ENCODE measurements at places on chromosomes 1 and 21.
A peak's percentile ranks its signal among the peaks of the same experiment; 100 is the strongest.

DNA sequence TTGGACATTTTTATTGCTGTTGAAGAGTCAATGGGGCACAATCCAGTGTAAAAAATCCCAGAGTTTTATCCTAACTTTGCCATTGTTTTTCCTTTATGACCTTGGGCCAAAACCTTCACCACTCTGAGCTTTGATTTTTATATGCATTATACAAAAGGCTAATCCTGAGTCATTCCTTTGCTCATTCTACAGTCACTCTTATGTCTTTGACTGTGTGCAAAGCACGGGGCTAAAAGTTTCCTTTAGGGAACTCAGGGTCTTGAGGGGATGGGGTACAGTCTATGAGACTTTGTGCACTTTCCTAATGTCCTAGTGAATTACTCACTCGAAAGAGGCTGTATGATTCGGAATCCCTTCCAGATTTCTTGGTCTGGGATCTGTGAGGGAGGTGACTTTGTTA is 543.2 kb upstream of the CAMK1G start:
- no peak for DNase-seq

DNA sequence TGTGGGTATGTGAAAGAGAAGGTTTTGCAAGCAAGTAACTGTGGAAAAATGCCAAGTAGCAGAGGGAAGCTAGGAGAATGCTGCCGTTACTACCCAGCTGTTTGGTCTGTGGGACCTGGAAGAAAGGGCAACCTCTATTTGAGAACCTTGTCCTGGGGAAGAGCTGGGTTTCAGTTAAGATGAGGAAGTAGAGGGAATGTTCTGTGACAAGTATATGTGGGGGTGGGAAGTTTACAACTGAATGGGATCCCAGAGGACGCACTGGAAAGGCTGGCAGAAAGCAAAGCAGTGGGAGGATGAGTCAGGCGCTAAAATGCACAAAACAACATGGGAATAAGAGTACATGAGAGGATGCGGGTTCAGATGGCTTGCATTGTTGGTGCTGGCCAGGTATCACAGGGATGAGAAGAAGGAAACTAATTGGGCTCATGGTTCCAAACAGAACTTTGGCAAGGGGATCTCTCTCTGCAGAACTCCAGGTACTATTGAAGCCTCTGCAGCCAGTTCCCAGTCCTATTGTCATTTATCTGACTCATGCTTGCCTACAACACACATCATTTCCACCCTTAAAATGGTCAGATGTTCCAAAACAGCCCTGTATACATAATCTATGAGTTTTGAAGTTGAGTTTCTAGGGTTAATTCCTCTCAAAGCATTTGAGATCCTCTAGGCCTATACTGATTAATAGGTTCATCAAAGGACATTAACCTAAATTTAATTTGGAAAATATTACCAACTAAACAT is 88.5 kb upstream of the VAV3 start:
- DNase-seq: peak; percentile 65

GRCh38 chr1:235843461-235843961 is 23.2 kb downstream of the LYST start:
- peak; percentile 77 for DNase-seq

GRCh38 chr1:67741736-67742135 is 56.7 kb downstream of the GADD45A start:
- no peak for DNase-seq

GRCh38 chr1:44650159-44650831 is 24.0 kb downstream of the TMEM53 start:
- no peak for DNase-seq

GRCh38 chr1:58396150-58396549 is 150.4 kb downstream of the OMA1 start:
- no peak for DNase-seq

Measured in choroid plexus epithelial cell (primary cell).